Lung (tissue), 17 donors: ENCODE measurements at places on chromosomes 3 and 15. TPM values are rescaled to one million over a fixed set of nuclear protein-coding genes. Genes with fewer than 3 reads are reported as not detected.

DNA sequence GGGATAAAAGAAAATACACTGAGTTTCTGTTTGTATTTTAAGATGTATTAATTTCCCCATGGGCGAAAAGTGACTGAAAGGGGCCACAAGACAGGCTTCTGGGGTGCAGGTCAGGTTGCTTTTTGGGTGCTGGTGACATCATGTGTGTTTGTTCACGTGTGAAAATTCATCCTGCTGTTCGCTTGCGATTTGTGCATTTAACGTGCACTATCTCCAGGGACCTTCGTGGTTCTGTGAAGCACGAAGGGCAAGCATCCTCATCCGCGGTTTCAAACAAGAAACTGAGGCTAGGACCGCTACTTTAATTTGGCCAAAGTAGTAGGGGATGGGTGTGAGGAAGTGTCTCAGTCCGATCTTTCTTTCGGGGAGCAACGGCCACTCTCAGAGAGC, 1.6 kb upstream of the SMAD6 start:
- no peak for DNase-seq

GRCh38 chr3:57852896-57853295, 96.8 kb downstream of the SLMAP start:
- DNase-seq, result no peak

GRCh38 chr15:32786906-32787305, 69.1 kb downstream of the GREM1 start:
- DNase-seq, result no peak

GRCh38 chr15:34514251-34514670, 69.2 kb downstream of the GOLGA8B start:
- DNase-seq, result peak; percentile 69

Gene CILP
- 0.89 TPM for total RNA-seq

- DNase-seq, result peak; percentile 72
These were observed 196.1 kb upstream of the P2RY1 start for GRCh38 chr3:152638707-152639450.

Gene CHRNA7
- 1.6 TPM for total RNA-seq

GRCh38 chr3:12379640-12380429, 91.0 kb downstream of the PPARG start:
- DNase-seq, result no peak

GRCh38 chr3:192063570-192063969, 602.6 kb downstream of the PYDC2 start:
- peak; percentile 15 for DNase-seq

DNA sequence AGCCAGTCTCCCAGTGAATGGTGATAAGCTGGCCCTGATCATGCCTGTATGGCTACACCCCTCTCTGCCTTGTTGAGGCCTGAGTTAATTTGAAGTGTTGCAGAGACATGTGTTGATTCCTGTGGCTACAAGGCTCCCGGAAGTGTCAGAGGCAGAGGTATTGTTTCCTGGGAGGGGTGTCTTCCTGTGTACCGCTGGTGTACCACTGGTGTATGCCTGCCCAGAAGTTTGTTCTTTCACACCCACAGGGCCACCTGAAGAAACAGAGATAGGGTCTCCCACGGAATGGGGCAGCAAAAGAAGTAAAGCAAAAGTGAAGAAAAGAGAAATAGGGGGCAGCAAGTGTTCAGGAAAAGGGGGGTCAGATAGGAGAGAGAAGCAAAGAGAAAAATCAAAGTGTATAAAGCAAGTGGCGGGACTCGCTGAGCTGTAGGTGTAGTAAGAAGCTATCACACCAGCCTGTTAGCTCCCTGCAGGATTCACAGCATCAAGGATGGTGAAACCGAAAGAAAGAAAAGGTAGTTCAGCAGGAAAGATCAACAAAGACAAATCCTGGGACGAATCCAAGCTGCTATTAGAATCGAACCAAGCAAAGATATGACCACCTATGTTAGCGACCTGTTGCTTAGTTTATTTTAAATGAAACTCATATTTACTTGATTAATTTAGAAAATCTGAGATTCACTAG, 36.6 kb upstream of the CD47 start:
- DNase-seq, result no peak

DNA sequence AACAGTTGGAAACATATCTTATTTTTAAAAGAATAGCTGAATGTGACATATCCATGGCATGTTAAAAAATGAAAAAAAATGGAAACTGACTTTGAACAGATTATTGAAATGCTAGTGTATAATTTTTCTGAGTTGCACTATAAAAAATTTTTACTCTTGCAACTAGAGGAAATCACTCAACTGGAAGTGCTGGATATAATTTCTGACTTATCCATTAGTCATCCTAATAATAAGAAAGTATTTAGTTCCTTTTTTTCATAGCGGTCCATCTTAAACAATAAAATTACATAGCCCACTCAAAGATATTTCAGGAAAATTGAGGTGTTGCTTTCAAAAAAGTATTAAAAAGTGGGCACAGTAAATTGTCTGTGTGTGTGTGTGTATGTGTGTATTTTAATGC, 80.7 kb downstream of the MBNL1 start:
- no peak for DNase-seq

GRCh38 chr3:61877359-61878138, 316.2 kb downstream of the PTPRG start:
- DNase-seq, result no peak

GRCh38 chr15:84812842-84813241, 4.3 kb upstream of the ALPK3 start:
- DNase-seq, result no peak

- DNase-seq, result no peak
These were observed 256.4 kb upstream of the UBE2E1 start for GRCh38 chr3:23549148-23549910.

DNA sequence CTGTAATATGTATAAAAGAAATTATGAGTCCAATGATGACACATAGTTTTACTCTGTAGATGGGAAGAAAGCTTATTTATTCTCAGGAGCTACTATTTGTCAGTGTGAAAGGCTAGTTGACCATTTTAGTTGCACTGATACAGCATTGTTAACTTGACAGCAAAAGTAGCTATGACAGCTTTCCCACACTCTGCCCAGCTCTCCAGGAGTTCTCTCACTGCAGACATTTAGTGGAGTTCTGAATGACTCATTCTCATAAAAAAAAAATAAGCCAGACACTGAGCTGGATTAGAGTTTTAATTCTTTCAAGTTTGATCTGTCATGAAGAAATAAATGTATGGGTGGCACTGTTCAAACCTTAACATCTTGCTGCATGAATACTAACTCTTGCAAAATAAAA, 77.2 kb upstream of the CFAP20DC start:
- no peak for DNase-seq

Gene ALDH1L1
- total RNA-seq, result 9.0 TPM

- DNase-seq, result no peak
These were observed 83.3 kb downstream of the ZNF621 start for GRCh38 chr3:40608091-40608490.

DNA sequence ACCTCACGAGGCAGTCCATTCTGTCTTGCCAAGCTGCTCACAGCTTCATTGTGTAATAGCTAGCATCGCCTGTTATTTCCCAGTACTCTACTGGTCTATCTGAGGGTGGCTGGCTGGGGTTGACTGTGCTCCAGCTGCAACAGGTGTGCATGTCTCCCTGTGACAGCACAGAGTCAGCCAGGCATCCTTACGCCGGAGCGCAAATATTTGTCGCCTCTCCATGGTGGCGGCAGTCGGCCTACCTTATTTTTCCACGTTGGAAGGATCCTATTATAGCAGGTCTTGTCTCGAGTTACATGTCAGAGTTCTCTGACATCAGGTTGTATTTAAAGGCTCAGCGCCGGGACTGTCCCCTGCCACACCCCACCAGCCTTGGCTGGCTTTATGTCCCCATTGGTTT, 307.1 kb downstream of the TLE3 start:
- DNase-seq, result no peak

Gene GUCA1C
- not detected for total RNA-seq

GRCh38 chr15:73885954-73886700, 12.8 kb downstream of the TBC1D21 start:
- no peak for DNase-seq

DNA sequence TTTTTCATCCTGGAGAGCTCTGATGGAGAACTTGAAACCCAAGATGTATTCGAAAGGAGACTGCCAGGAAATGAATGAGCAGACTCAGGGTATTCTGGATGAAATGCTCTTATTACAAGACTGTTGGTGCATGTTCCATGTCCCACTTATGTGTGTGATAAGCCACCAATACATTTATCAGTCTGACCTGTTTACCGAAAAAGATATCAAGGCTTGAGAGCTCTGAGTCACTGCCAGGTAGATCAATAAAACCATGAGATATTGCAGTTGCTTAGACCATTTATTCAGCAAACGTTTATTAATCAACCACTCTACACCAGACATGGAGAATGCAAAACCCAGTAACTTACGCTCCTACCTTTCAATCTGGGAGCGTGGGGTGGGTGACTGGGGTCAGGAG, 17.2 kb downstream of the CEMIP start:
- DNase-seq, result no peak

- DNase-seq, result no peak
These were observed 98.7 kb upstream of the RAP2B start for GRCh38 chr3:153063337-153063736.

- no peak for DNase-seq
These were observed 165.4 kb downstream of the TJP1 start for GRCh38 chr15:29656636-29657475.

DNA sequence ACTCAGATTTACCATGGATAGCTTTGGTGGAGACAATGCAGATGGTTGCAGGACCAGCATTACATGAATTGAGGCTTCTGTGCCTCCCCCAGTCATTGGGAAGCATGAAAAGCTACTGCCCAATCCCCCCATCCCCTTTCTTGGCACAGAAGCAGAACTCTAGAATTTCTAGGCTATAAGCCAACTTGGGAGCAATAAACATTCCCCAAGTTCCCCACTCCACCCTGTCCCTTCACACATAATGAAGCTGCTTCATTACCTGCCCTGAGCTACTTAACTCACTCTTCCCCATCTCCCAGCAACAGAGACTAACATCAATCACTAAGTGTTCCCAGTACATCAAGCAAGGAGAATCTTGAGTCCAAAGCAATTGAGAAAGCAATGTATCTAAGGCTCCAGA, 164.5 kb downstream of the RORA start:
- DNase-seq, result peak; percentile 63

GRCh38 chr15:33132722-33133345, 61.7 kb downstream of the FMN1 start:
- DNase-seq, result peak; percentile 74

GRCh38 chr3:165442061-165442460, 245.9 kb upstream of the SLITRK3 start:
- peak; percentile 76 for DNase-seq

GRCh38 chr3:66304293-66304692, 83.5 kb downstream of the SLC25A26 start:
- DNase-seq, result no peak

DNA sequence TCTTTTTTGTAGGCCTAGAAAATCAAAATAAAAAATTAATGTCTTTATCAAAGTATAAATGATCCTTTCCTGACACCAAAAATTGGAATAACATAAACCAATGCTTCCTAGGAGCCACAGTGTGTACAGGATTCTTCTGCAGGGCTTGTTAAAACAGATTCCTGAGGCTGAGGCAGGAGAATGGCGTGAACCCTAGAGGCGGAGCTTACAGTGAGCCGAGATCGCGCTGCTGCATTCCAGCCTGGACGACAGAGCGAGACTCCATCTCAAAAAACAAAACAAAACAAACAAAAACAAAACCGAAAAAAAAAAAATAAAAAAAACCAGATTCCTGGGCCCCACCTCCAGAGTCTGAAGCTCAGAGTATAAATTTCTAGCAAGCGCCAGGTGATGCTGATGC, 78.0 kb downstream of the PEX5L start:
- no peak for DNase-seq

DNA sequence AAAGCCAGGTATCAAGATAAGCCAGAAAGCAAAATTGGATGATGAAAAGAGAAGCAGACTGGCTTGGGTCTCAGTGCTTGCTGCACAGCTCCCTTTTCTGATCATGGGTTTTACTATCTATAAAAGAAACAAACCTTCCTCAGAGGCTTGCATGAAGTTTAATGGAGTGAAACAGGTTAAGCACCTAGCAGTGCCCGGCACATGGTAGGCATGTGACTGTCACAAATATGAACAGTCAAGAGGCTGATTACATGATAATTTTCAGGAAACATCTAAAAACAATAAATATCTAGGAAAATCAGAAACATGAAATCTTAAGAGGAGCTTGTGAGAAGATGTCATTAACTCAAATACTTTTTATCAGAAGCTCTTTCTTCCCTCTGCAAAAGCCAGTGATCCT, 519.2 kb downstream of the EPHB1 start:
- no peak for DNase-seq

DNA sequence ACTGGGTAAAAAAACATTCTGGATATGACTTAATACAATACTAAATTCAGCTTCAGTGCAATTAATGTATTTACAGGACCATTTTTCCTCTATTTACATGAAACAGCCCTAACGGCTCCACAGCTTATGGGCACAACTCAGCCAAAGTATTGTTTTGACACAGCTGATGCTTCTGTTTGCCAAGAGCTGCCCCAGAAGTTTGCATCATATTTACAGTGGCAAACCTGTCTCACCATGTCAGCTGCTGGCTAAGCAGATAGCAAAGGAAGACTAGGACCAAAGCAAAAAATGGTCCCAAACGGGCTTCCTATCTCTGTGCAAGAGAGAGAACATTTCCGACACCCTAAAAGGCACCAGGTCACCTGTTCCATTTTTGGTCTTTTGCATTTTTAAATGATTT, 94.5 kb downstream of the ADAMTS9 start:
- no peak for DNase-seq

Gene CTXN2
- total RNA-seq, result not detected

- DNase-seq, result no peak
These were observed 204.6 kb upstream of the NR2F2 start for GRCh38 chr15:96125721-96126415.

GRCh38 chr3:184619369-184619768, 57.8 kb downstream of the EPHB3 start:
- peak; percentile 64 for DNase-seq

DNA sequence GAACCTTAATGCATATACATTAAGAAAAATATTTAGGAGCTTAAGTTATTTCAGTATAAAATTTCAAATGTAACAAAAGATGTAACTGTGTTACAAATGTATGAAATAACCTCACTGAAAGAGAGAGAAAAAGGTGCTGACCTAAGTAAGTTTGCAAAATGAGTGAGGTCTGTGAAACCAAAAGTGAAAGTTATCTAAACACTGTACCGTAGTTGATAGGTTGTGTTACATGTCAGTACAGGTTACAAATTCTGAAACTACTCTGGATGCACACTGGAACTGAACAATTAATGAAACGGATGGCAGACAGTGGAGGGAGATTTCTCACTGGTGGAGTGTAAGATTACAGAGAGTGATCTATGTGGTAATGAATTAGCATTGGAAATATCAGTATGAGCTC, 420.7 kb downstream of the ZNF385D start:
- DNase-seq, result no peak

DNA sequence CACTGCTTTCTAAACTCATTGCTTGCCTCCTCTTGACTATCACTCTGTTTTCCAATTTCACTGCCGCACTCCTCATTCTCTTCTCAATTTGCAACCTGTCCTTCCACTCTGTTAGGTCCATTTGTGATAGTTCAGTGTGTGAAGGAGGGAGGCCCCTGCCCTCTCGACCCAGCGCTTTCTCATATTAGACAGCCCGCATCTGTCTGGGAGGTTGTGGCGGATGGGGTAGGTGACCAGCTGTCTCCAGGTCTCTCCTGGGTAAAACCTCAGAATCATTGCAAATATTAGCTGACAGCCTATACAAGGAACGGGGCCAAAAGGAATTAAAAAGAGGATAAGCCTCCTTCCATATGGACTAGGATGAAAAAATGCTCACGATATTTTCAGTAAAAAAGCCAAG, 358.3 kb downstream of the SHQ1 start:
- DNase-seq, result no peak

GRCh38 chr3:181637456-181637855, 74.3 kb upstream of the SOX2 start:
- no peak for DNase-seq

- peak; percentile 86 for DNase-seq
These were observed 113.0 kb upstream of the PFN2 start for GRCh38 chr3:150083655-150084042.
